ENCODE measurements at places on chromosomes 12 and 14. TPM values are rescaled to one million over a fixed set of nuclear protein-coding genes. Genes with fewer than 3 reads are reported as not detected.

GPR84 gene
- not detected for polyA plus RNA-seq

MFAP5 gene
- 1.6 TPM for polyA plus RNA-seq

RNF31 gene
- polyA plus RNA-seq, result 56.8 TPM

KLRD1 gene
- 0.55 TPM for polyA plus RNA-seq

KRT77 gene
- not detected for polyA plus RNA-seq

HOXC12 gene
- not detected for polyA plus RNA-seq
